ENCODE measurements at places on chromosomes 11 and 22. TPM values are rescaled to one million over a fixed set of nuclear protein-coding genes. Genes with fewer than 3 reads are reported as not detected.

DNA sequence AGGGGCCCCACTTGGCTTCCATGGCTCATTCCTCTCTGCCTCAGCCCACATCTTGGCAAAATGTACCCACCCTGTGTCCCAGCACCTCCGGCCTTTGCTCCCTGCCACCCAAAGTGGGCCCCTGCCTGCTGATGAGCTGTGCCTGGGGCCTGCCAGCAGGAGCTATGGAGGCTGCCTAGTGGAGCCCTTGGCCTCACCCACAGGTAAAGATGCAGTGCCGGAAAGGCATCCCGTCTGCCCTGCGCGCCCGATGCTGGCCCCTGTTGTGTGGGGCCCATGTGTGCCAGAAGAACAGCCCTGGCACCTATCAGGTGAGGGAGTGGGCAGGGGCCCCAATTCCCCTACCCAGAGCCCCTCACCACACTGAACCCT, 1.3 kb downstream of the TBC1D10C start:
- no peak for DNase-seq

DNA sequence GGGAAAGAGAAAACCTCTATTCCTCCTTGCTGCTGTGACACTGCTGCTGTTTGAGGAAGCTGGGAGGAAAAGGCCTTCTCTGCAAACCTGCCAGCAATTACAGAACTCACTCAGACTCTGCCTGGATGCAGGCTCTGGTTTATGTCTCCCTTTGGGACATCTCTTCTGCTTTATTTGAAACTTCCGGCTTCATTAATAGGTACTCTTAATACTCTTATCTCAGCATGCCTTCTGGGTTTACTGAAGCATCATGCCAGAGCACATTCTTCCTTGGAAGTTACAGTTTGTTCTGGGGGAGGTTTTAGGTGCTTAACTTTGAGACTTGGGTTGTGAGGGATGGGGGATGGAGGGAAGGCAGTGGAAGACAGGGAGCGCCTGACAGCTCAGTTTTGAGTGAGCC, 79.9 kb downstream of the NAV2 start:
- DNase-seq = no peak

- DNase-seq = no peak
These were observed 42.9 kb downstream of the QSER1 start for GRCh38 chr11:32935462-32936029.

DNA sequence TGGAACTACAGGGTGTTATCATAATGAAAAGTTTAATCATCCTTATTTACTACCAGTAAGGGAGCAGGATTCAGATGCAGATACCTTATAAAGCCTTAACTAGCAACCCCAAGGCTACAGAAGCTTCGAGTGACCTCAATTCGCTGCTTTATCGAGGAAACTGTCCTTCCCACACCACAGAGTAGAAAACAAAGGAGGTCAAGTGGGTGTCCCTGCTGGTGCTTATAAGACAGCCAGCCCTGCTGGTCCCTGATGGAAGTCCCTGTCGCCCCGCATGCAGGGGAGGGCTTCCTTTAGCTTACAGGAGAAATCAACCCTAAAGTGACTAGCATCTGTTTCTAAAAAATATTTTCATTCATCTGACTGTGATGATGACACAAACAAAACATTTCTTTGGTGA, 7.3 kb downstream of the MN1 start:
- DNase-seq = no peak

PRSS23 gene
- 66.5 TPM for total RNA-seq

GRCh38 chr11:126282736-126283591, at the start of gene TIRAP:
TIRAP (plus strand) TSS chr11:126283093; CDS start chr11:126290895, 7,802 bp downstream.
- DNase-seq = no peak

DNA sequence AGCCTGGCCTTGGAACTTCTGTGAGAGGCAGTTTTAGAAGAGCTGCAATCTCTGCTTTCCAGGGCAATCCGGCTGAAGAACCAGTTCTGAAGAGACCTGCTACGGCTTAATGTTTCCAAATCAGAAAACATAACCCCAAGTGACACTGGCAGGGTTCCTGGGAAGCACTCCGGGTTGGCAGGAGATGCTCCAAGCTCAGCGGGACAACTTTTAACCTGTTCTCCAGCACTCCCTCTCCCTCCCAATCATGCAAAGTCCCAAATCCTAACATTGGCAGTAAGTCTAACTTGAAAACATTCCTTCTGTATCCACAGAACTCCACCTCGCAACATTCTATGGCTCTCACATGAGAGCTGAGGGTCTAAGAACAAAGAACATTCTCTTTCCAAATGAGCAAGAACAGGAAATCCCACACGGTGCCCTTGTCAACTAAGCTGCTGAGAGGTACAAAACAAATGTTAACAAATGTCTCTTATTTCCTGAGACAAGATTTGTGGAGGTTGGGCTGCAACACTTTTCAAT, 48.5 kb upstream of the MN1 start:
- no peak for DNase-seq

- no peak for DNase-seq
These were observed 53.6 kb upstream of the OR5D13 start for GRCh38 chr11:55719608-55720160.
